ENCODE measurements at places on chromosomes 16 and 17.
A peak's percentile ranks its signal among the peaks of the same experiment; 100 is the strongest.

- no peak for DNase-seq
These were observed 577 bp upstream of the HS3ST2 start for GRCh38 chr16:22813223-22813947.

GRCh38 chr16:2357331-2357730 is 16.8 kb upstream of the ABCA3 start:
- DNase-seq = no peak

GRCh38 chr16:12130691-12131290 is 154.3 kb downstream of the SNX29 start:
- no peak for DNase-seq

DNA sequence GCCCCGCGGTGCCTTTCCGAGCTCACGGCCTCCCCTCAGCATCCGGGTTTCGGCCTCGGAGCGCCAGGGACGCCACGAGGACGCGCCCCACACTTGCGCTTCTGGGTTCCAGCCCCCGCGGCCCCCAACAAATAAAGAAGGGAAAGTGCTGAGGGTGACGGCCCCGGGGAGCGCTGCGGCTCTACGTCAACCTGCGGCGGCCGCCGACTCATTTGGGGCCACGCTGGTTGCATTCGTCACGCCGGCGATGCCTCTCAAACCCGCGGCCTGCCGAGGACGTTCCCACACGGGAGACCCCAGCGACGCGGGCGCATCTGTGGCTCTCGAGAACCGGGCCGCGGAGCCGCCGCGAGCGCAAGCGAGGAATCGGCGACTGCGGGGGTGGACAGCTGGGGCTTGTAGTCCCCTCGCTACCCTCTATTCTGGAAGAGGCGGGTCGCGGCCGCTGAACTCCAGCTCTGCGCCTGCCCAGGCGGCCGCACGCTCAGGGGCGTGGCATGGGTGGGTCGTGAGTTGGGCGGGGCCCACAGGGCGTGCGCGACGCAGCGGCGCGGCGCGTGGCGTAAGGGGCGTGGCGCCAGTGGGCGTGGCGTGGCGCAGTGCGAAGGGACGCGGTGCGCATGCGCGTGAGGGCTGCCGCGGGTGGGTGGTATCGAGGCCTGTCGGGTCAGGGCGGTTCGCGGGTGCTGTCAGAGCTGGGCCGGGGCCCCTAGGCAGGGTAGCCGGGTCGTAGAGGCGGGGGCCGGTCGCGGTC is at the start of gene AMZ2:
TSS of gene AMZ2 (plus strand) at position 599 of the 754 bp plus-strand sequence. CDS start 2,145 bp downstream, outside the sequence.
- peak; percentile 98 for DNase-seq

GRCh38 chr17:81200695-81201580 is 21.8 kb downstream of the CEP131 start:
- no peak for DNase-seq

GRCh38 chr17:50564916-50565315 is 4.4 kb downstream of the CACNA1G start:
- no peak for DNase-seq

DNA sequence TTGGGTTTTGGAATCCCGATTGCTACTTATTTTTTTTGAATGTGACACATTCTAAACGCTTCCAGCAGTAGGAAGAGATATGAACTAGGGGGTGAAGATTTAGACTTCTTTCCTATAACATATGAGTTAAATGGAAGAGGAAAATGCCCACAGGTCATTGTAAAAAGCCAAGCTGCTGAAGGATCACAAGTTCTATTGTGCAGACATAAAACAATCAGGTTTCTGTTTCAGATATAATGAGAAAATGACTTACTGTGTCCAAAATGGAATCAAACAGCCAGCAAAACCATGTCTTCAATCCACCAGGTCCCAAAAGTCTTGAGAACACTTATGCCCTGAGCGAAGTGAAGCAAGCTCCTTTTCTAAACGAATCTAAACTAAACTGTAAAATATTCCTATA is 157.0 kb upstream of the SOX9 start:
- DNase-seq = no peak
